ENCODE measurements at places on chromosomes 12 and 14.

DNA sequence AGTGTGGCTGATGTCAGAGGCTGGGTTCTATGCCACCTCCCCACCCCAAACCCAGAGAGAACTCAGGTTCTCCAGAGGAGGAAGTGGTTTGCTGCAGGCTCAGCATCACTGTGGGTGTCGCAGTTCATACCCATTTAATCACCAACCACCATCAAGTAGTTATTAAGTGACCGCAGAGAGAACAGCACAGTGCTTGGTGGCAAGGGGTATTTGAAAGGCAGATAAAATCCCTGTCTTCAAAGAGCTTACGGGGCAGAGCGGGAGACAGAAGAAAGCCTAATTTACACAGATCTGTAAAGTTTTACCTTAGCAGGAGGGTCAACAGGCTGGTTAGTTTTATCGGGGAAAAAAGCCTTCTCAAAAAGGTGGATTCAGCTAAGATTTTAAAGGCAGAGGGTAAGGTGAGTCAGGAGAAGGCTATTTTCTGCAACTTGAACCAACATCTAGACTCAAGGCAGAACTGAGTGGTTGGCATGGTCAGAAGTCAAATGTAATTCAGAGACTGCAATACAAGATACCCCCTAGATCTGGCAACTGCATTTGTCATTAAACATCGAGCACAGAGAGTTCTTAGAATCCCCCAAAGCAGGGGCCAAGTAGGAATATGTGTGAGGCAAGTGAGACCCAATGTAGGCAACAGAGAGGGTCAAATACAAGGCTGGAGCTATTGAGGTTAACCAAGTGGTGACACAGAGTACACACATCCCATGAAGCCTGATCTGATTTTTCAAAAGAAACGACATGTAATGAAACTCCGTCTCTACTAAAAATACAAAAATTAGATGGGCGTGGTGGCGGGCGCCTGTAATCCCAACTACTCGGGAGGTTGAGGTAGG is 13.2 kb downstream of the PXN start:
- no peak for DNase-seq

DNA sequence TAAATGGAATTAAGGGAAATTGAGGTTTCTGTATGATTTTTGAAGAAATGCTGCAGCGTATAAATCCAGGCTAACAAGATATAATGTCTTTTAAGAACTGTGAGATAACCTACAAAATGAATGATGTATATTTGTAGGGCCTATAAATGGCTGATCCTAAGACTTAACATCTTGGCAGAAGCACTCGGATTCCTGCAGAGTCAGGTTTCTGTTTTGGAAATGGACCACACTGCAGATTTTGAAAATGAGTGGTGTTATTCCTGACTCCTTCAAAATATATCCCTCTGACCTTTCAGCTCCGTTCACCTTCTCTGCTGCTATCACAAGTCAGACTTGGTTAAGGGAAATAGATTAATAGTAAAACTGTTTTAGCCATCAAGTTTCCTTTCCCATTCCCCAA is 5.0 kb downstream of the TIGAR start:
- no peak for DNase-seq

- DNase-seq, result no peak
Measured at GRCh38 chr12:82730953-82731459, 44.3 kb downstream of the TMTC2 start.

DNA sequence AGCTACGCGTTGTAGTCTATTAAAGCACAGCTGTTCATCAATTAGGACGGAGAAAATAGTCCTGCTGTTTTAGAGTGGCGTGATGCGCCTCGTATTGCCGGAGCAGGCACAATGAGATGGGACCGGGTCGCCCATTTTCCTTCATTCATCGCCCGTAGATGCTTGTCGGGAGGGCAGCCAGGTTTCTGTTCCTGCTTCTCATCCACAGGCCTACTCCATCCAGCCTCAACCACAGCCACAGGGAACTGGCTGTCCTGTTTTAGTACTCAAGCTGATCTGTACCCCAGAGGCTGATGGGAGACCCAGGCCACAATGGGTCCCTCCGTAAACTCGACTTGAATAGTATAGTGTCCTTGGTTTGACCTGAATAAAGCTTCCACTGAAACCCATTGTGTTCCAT is 264.0 kb downstream of the VRK1 start:
- no peak for DNase-seq

DNA sequence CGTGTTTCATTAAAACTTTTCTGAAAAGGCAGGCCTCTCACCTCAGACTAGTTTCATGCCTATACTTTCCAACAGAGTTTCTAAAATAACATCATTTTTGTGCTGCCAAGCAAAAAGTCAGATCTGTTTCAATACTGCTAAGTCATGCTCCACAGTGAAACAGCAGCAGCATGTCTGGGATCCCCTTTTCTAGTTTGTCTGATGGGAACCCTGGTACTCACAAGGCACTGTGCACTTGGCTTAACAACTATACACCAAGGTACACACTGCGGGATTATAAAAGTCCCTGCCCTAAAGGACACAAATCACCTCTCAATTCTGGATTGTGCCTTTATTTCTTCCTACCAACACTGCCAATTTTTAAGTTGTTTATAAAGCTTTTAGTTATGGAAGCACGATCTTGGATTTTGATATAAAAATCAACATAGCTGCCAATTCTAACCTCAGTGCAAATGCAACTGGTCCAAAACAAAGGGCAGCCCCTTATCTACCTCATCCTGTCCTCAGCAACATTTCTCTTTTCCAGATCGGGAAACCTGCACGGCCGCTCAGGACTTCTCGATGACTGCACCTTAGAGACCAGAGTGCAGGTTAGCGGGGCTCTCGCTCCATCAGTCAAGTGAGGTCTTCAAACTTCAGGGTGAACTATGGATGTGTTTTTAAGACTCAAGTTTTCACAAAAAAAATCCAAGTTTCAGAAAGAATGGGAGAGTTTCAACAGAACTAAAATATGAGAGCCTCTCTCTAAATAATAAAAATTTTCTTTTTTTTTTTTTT is 1.7 kb upstream of the EIF5 start:
- DNase-seq, result no peak

DNA sequence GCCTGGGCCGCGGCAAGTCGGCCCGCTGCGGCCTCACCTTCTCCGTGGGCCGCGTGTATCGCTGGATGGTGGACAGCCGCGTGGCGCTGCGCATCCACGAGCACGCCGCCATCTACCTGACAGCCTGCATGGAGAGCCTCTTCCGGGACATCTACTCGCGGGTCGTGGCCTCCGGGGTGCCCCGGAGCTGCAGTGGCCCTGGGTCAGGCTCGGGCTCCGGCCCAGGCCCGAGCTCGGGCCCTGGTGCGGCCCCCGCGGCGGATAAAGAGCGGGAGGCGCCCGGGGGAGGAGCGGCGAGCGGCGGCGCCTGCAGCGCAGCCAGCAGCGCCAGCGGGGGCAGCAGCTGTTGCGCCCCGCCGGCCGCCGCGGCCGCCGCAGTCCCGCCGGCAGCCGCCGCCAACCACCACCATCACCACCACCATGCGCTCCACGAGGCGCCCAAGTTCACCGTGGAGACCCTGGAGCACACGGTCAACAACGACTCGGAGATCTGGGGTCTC is 226.2 kb upstream of the CRY1 start:
- no peak for DNase-seq

Data from type B pancreatic cell (in vitro differentiated cells).